ENCODE measurements at places on chromosomes 5 and 9. TPM values are rescaled to one million over a fixed set of nuclear protein-coding genes. Genes with fewer than 3 reads are reported as not detected.

Gene PLPPR1
- total RNA-seq, result not detected

Gene MZB1
- total RNA-seq, result not detected

Gene GFI1B
- total RNA-seq, result not detected

Gene CCNO
- total RNA-seq, result 0.88 TPM

Gene ITK
- not detected for total RNA-seq

Gene ZNF462
- total RNA-seq, result 27.0 TPM

Gene GLRA1
- total RNA-seq, result not detected

Gene RARS1
- total RNA-seq, result 90.4 TPM

Gene MED7
- 7.4 TPM for total RNA-seq

Gene IL9
- total RNA-seq, result not detected

Gene SPINK6
- not detected for total RNA-seq

Gene RFX3
- total RNA-seq, result 10.5 TPM

Gene ZNF354C
- 4.7 TPM for total RNA-seq

Gene TMEM203
- 29.6 TPM for total RNA-seq

Gene PCDHGC3
- 36.1 TPM for total RNA-seq

Gene FOXD4L4
- total RNA-seq, result 0.15 TPM

Gene PTGDS
- total RNA-seq, result not detected

Gene SLC6A19
- not detected for total RNA-seq

Gene GPR151
- total RNA-seq, result not detected

Gene FAM53C
- 37.4 TPM for total RNA-seq

Gene ADRB2
- total RNA-seq, result 0.86 TPM

Gene FOXD1
- total RNA-seq, result 0.20 TPM

Gene AQP7
- total RNA-seq, result 3.7 TPM

Gene SEMA4D
- 15.7 TPM for total RNA-seq

Gene NR5A1
- not detected for total RNA-seq

Gene HTR1A
- total RNA-seq, result not detected

Gene LCN6
- not detected for total RNA-seq

Gene LRRC19
- not detected for total RNA-seq

Data from endothelial cell of umbilical vein (primary cell).